ENCODE measurements at places on chromosomes 5 and 9. TPM values are rescaled to one million over a fixed set of nuclear protein-coding genes. Genes with fewer than 3 reads are reported as not detected.

The FGF10 gene
- 3.7 TPM for total RNA-seq

The PCDHGA5 gene
- 14.3 TPM for total RNA-seq

- DNase-seq: no peak
Measured at GRCh38 chr5:38151878-38152277, 106.5 kb upstream of the EGFLAM start.

GRCh38 chr5:77292026-77292757 lies 81.7 kb downstream of the PDE8B start:
- no peak for DNase-seq

DNA sequence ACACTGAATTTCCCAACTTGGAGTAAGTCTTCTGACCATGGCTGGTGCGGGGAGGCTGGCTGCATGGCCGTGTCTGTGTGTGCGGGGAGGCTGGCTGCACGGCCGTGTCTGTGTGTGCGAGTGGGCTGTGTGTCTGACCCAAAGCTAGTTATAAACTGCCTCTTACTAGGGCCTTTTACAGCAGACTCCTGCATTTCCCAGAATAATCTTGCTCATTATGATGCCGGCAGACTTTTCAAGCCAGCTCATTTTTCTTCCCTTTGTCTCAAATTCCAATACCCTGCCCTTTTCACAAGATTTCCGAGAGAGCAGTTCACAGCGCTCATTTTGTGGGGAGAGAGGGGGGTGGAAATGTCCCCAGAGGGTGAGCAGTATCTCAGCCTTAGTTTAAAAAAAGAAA lies 470.7 kb upstream of the BRINP1 start:
- DNase-seq: no peak

- no peak for DNase-seq
Measured at GRCh38 chr5:80591352-80591751, 21.3 kb upstream of the ANKRD34B start.

DNA sequence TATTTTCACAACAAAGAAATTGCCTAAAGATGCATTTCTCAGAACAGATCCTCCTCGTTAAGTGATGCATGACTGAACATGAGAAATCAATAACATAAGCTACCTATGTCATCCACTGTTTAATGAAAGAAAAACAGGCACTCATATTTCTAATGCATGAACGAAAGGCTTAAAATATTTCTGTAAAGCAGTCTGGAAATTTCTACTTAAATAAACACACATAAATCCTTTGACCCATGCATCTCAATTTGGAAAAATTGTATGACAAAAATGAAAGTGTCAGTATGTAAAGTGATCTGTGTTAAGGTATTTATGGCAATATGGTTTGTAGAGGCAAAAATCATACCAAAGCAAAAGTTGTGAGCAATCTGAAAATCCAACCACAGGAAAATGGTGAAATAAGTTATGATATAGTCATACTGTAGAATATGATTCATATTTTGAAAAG lies 399.2 kb upstream of the GRAMD2B start:
- DNase-seq: no peak

Data from cerebellum (tissue), 4 donors.